ENCODE measurements at places on chromosomes 2 and 18.

DNA sequence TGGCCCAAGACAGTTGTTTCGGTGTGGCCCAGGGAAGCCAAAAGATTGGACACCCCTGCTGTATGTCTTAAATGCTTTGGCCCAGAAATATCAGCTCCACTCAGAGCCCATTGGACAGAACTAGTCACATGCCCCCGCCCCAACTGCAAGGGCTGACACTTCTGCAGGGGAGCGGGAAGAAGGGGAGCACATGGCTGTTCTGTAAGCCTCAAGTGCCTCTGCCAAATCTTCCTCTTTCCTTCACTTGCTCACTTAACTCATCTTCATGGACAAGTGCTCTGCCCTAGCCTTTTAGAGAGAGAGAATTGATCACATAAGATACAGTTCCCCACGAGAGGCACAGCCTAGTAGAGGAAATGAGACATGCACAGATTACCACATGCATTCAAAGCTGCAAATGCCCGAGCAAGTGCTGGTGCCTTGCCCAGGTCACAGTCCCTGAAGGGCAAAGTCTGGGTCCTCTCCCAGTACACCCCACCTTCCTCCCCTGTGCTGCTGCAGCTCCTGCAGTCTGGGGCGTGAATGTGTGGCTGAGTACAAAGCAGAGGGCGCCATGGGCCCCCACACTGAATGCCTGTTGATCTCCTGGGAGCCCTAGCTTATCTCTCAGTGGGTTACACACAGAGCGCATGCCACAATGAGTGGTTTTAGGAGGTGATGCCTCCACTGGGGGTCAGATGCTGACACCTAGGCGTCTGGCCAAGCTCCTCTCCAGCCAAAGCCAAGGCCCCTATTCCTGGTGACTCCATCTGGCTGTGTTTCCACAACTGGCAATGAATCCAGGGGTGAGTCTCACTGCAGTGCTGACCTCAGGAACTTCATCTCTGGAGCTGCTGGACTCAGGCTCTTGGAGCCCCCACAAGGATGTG, 135.3 kb downstream of the CTIF start:
- no peak for DNase-seq

- DNase-seq, result no peak
Observed at GRCh38 chr18:11500153-11501122, 109.0 kb upstream of the SLC35G4 start.

DNA sequence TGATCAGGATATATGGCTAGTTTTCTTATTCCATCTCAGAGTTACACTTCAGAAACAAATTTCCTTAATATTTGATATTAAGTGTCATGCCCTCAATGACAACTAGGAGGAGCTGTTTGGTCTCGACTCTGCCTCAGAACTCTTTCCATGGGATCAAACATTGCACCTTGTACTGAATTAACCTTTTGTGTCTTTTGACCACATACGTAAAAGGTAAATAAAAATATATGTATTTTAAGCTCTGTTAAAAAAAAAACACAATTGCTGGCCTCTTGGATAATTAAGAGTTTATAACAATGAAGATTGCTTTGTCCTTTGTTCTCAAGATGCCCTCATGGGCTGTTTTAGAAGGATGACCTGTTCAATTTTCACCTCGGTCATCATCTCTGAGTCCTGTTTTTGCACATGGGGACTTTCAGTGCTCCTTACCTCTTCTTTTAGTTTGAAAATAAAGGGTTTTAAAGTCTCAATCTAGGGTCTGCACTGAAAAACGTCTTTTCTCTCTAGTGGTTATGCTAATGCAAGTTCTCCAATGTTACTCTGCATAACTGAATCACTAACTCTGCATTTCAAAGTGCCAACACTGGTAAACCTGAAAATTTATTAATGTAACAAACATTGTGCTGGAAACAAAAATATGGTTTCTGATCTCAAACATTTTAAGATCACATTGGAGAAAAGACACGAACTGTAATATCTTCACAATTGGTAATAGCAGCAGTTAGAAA, 18.8 kb upstream of the FN1 start:
- DNase-seq, result no peak

- no peak for DNase-seq
Observed at GRCh38 chr2:88167740-88168139, 2.4 kb upstream of the THNSL2 start.

DNA sequence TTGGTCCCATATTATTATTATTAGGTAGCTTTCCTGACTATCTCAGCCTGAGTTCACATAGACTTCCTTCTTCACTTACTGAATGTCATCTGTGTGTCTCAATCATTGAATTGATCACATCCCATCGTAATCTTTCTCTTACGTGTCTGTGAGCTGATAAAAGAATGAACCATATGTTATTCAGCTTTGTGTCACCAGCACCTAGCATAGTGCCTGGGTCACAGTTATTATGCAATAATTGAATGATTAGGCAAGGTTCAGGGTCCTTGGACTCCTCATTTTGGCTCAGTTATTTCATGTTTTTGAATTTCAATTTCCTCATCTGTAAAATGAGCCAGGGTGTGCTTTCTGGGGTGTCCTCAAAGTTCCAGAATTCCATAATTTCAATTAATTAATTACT, 107.2 kb downstream of the ZEB2 start:
- DNase-seq, result no peak

- no peak for DNase-seq
Observed at GRCh38 chr18:69495338-69495737, 94.7 kb downstream of the DOK6 start.

GRCh38 chr2:112880091-112880531, 30.9 kb upstream of the IL37 start:
- DNase-seq, result no peak

DNA sequence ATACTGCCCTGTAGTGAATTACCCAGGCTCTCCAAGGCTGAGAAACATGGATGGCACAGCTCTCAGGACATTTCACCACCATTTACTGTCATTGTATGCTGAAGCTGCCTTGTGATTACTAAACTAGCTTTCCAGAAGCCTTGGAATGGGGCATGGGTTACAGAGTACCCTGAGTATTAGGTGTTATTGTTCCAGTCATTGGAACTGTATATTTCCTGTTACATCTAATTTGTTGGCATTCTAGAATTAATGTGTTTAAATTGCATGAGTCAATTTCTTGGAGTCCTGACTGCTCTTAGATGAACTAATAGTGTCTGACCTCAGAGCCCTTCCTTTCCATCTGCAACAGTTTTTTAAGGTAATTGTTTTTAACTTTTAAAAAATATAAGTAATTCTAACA, 9.0 kb downstream of the DGUOK start:
- no peak for DNase-seq

GRCh38 chr2:224572338-224572737, 12.8 kb downstream of the CUL3 start:
- DNase-seq, result no peak

DNA sequence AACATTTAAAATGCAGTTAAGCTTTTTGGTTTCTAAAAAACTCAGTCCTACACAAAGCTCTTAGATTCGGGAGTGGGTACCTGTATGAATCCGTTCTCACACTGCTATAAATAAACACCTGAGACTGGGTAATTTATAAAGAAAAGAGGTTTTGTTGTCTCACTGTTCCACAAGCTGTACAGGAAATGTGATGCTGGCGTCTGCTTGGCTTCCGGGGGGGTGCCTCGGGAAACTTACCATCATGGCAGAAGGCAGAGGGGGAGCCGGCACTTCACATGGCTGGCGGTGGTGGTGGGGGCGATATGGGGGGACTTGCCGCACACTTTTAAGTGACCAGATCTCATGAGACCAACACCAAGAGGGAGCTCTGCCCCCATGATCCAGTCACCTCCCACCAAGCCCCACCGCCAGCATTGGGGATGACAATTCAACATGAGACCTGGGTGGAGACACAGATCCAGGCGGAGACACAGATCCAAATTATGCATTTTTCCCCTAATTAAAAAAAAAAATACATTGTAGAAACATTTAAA, 222.5 kb downstream of the GBX2 start:
- no peak for DNase-seq

DNA sequence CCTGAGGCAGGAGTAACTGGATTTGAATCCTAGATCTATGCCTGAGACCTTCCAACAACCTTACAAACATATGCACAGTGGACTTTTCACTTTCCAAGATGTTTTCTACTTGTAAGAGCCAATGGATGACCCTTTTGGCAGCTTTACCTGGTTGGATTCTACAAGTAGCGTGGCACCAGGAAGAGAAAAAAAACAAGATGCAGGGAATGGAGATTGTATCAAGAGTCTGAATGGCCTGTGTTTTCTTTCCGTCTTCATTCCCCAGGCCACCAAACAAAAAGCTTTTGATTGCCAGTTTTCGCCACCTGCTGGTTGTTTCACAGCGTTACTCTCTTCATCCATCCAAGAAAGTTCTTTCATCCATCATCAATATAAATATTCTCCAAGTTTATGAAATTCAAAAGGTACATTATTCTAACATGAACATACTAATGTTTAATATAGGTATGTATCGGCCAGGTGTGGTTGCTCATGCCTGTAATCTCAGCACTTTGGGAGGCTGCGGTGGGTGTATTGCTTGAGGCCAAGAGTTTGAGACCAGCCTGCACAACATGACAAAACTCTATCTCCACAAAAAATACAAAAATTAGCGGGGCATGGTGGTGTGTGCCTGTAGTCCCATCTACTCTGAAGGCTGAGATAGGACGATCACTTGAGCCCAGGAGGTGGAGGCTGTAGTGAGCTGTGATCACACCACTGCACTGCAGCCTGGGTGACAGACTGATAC, 3.5 kb upstream of the BCL2 start:
- no peak for DNase-seq

Measured in stimulated activated CD8-positive, alpha-beta memory T cell treated with anti-CD3 and anti-CD28 coated beads, Interleukin-7, amount 100 ng/mL, for 1 hour (primary cell).